ENCODE measurements at places on chromosomes 2 and 18.
A peak's percentile ranks its signal among the peaks of the same experiment; 100 is the strongest.

DNA sequence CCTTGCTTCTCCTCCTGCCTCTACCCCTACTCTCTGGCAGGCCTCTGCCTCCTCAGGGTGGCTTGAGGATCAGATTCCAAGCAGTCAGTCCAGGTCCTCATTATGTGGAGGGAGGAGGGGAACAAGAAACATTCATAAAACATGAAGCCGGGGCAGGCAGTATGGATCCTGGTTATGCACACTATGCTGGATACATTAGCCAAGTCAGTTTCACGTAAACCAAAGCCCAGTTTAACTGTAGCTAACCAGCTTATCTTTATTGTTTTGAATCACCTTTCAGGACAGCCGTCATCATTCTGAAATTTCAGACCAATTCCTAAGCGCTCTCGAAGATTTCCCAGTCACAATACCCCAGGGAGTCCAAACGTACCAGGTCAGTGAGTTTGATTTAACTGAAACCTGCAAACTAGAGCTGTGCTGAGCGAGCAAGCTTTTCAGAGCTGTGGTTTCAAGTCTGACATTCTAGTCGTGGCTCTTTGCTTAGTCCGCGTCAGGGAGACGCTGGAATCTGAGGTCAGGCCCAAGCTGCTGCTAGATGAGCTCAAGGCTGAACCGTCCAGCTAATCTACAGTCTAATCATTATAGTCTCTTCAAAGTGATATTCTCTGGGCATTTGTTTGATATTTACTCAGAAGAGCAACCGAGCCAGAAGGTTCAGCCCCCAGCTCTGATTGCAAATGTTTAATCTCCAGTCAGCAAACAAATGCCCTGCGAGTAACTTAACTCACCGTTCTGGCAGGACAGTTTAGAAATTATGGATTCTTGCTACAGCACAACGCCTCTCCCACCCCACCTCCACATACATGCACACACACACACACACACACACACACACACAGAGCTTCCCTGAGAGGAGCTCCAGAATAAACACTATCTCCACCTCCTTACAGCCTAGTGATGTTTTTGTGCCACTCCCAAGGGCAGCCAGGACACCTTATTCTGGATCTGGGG lies 63.8 kb upstream of the BZW1 start:
- DNase-seq: no peak
- peak overlapping the region; percentile 84 for H3K27ac ChIP-seq
- H3K36me3 ChIP-seq: no peaks in the 10 kb centered on the region
- H3K4me1 ChIP-seq: peaks cover 1% of the 10 kb centered on the region
- no peak overlapping the region for H3K4me3 ChIP-seq

GRCh38 chr2:82139979-82140611 lies 1835.5 kb upstream of the LRRTM1 start:
- H3K27ac ChIP-seq: no peak overlapping the region
- H3K27me3 ChIP-seq: no peaks in the 10 kb centered on the region
- H3K4me3 ChIP-seq: no peak overlapping the region
- H3K4me1 ChIP-seq: no peaks in the 10 kb centered on the region
- no peak for DNase-seq
- no peaks in the 10 kb centered on the region for H3K36me3 ChIP-seq

- H3K27ac ChIP-seq: no peak overlapping the region
- H3K36me3 ChIP-seq: no peaks in the 10 kb centered on the region
- H3K4me1 ChIP-seq: no peaks in the 10 kb centered on the region
- no peak for DNase-seq
- no peak overlapping the region for H3K4me3 ChIP-seq
- H3K27me3 ChIP-seq: no peaks in the 10 kb centered on the region
Observed at GRCh38 chr2:136468799-136469369, 296.5 kb upstream of the THSD7B start.

GRCh38 chr2:33421820-33422219 lies 54.6 kb upstream of the RASGRP3 start:
- H3K36me3 ChIP-seq: no peaks in the 10 kb centered on the region
- H3K4me3 ChIP-seq: no peak overlapping the region
- no peaks in the 10 kb centered on the region for H3K4me1 ChIP-seq
- no peaks in the 10 kb centered on the region for H3K27me3 ChIP-seq
- H3K27ac ChIP-seq: no peak overlapping the region
- no peak for DNase-seq

Measured in breast epithelium (tissue), 4 donors.